Uterus (tissue), 4 donors: ENCODE measurements at places on chromosomes 2 and 18.

- DNase-seq, result peak; percentile 91
Measured at GRCh38 chr2:66888791-66889631, 454.1 kb downstream of the MEIS1 start.

DNA sequence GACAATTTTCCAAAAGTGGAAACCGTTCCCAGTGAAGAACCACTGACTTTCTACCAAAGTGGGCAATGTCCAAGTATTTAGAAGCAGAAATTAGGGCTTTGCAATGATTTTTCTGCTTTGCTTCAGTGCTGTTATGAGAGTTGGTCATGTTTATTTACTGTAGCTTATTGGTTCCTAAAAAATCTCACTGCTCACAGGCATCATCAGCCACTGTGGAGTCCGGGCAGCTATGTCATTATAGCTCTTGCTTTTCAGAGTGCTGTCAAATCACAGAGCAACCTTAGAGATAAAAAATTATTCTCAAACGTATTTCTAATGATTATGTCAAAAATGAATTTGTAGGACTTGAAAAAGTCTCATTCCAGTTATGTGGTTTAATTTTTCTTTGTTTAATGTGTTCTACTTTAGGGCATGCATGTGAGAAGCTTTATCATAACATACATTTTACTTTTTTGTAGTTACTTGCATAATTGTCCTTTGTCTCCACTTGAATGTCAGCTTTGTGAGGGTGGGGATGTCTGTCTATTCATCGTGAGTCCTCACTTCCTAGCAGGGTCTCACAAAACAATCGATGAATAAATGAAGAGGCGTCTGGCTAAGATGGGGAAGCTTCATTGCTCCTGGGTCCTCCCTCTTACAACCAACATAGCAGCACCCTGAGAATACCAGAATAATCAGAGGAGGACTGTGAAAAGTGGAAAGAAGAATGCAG, 117.6 kb downstream of the TPGS2 start:
- DNase-seq, result no peak

DNA sequence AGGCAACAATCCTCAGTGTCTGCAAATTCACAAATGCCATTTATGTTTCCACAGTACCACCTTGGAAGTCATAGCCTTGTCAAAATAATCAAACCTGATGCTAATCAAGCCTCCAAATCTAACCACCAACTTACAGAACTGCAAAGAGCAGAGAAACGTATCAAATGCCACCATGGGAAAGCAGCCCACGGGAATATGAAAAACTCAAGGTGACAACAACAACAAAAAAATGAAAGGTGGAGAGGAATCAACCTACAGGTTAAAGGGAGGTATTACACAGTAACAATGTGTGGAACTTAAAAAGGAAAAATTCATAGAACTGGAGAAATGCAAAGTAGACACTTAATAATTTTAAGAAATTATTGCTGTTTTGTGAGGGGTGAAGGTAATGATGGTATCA, 46.7 kb downstream of the CD226 start:
- no peak for DNase-seq

- DNase-seq, result no peak
Measured at GRCh38 chr2:133603109-133603508, 34.8 kb upstream of the NCKAP5 start.

- peak; percentile 41 for DNase-seq
Measured at GRCh38 chr2:73716543-73717250, 20.4 kb downstream of the TPRKB start.

GRCh38 chr18:79384151-79384807, 11.5 kb upstream of the NFATC1 start:
- DNase-seq, result no peak
